ENCODE measurements at places on chromosomes 6 and 20. TPM values are rescaled to one million over a fixed set of nuclear protein-coding genes. Genes with fewer than 3 reads are reported as not detected.

The OR12D3 gene
- total RNA-seq = not detected

DNA sequence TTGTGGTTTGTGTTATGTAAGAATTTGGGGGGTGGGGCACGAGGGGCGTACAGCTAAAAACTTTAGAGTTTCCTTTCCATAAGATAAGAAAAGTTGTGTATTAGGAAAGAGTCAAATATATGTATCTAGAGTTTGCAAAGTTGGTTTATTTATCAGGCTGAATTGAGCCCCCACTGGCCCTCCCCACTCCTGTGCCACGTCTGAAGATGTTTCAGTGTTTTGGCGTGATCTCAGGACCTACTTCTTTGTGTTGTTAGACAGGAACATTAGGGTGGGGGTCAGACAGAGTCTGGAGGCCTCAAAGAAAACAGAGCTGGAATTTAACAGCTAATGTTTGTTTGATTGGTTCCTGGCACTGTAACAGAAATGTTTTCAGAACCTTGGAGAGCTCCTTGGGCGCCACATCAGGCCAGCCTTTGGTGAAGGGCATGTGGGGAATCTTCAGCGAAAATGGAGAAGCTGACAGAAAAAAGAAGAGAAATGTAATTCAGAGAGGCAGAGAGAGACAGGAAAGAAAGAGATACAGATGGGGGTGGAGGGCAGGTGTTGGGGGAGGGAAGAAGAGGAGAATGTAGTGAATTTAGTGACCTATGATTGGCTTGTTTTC, 674 bp downstream of the NRSN1 start:
- peaks cover 2% of the 10 kb centered on the region for H3K4me1 ChIP-seq
- H3K4me3 ChIP-seq = no peak overlapping the region
- H3K36me3 ChIP-seq = no peaks in the 10 kb centered on the region
- peak; percentile 45 for DNase-seq

- peaks cover 7% of the 10 kb centered on the region for H3K4me1 ChIP-seq
- peaks cover 64% of the 10 kb centered on the region for H3K36me3 ChIP-seq
- no peak overlapping the region for H3K27ac ChIP-seq
- H3K27me3 ChIP-seq = no peaks in the 10 kb centered on the region
These were observed 50.3 kb upstream of the CDKAL1 start for GRCh38 chr6:20483887-20484497.

- H3K36me3 ChIP-seq = no peaks in the 10 kb centered on the region
- H3K27ac ChIP-seq = peak overlapping the region; percentile 58
- H3K4me1 ChIP-seq = peaks cover 61% of the 10 kb centered on the region
- peak; percentile 71 for DNase-seq
These were observed 124.2 kb upstream of the PTPN1 start for GRCh38 chr20:50385733-50386640.

- H3K4me3 ChIP-seq = no peak overlapping the region
- no peak overlapping the region for H3K27ac ChIP-seq
- DNase-seq = no peak
These were observed 29.5 kb upstream of the ARID1B start for GRCh38 chr6:156747715-156748114.

DNA sequence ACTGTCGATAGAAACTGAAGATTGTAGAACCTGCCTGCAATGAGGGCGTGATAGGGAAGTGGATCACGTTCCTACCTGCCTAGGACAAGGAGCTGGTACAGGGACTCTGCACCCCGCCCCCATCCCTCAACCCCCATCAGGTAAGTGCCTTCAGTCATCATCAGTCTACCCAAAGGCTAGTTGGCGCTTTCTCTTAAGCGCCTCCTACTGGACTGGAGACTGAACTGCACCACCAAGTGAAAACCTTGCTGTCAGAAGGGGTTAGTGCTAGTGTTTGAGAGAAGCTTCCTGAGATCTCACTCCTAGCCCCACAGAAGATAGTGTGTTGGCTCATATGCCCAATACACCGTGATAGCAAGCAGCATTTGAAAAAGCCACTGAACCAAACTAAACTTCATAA, 706.5 kb upstream of the MAN1A1 start:
- DNase-seq = peak; percentile 18
- no peak overlapping the region for H3K4me3 ChIP-seq
- H3K4me1 ChIP-seq = no peaks in the 10 kb centered on the region
- H3K27me3 ChIP-seq = no peaks in the 10 kb centered on the region
- no peaks in the 10 kb centered on the region for H3K36me3 ChIP-seq

The GPR6 gene
- total RNA-seq = not detected

The MDFI gene
- total RNA-seq = not detected

The DDX39B gene
- total RNA-seq = 517 TPM

The C6orf118 gene
- total RNA-seq = not detected

- H3K36me3 ChIP-seq = no peaks in the 10 kb centered on the region
- peaks cover 11% of the 10 kb centered on the region for H3K27me3 ChIP-seq
- H3K4me3 ChIP-seq = no peak overlapping the region
- DNase-seq = no peak
These were observed 30.9 kb downstream of the CHRNA4 start for GRCh38 chr20:63330084-63330760.

The LPA gene
- total RNA-seq = not detected

DNA sequence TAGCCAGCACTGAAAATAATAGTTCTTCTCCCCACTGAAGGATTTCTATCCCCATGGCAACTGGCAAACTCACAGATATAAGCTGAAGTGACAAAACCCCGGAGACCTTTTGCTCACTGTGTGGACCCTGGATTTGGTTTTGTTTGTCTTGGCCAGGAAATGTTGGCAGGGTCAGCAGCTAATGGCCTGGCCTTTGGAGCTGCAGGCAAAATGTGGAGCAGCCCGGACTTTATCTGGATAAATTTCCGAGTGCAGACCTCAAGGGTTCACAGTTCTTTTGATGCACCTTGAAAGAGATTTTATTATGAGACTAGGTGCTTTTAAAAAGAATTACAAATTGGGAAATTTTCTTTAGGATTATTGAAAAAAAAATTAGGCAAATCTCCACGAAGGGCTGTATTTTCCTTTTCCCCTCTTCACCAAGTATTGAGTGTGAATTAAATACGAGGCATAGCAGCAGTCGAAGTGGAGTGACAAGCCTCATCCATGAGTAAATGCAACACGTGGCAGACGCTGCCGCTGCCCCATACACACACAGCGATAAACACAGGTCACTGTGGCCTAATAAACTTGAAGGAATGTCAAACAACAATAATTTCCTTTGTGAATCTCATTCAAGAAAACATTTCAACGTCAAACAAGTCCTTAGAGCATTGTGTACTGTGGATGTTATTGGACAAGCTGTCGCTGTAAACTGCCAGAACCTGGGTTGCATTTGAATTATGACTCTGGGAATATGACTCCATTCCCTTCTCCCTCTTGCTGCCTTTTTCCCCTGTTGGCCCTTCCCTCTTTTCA, 35.1 kb upstream of the CCN6 start:
- H3K4me1 ChIP-seq = peaks cover 78% of the 10 kb centered on the region
- H3K4me3 ChIP-seq = no peak overlapping the region
- no peaks in the 10 kb centered on the region for H3K27me3 ChIP-seq
- H3K36me3 ChIP-seq = peaks cover 2% of the 10 kb centered on the region

The FAM209B gene
- total RNA-seq = not detected

The EGFL8 gene
- total RNA-seq = 9.1 TPM

- peaks cover 5% of the 10 kb centered on the region for H3K27me3 ChIP-seq
- H3K36me3 ChIP-seq = no peaks in the 10 kb centered on the region
- H3K27ac ChIP-seq = no peak overlapping the region
- no peaks in the 10 kb centered on the region for H3K4me1 ChIP-seq
- H3K4me3 ChIP-seq = no peak overlapping the region
These were observed 266.9 kb downstream of the CD109 start for GRCh38 chr6:73962884-73963283.

- DNase-seq = no peak
- no peaks in the 10 kb centered on the region for H3K36me3 ChIP-seq
- no peak overlapping the region for H3K4me3 ChIP-seq
These were observed 126.5 kb upstream of the JAG1 start for GRCh38 chr20:10800288-10800687.

GRCh38 chr6:130303431-130303830, 62.4 kb upstream of the TMEM200A start:
- no peaks in the 10 kb centered on the region for H3K27me3 ChIP-seq
- no peak for DNase-seq
- no peak overlapping the region for H3K4me3 ChIP-seq

DNA sequence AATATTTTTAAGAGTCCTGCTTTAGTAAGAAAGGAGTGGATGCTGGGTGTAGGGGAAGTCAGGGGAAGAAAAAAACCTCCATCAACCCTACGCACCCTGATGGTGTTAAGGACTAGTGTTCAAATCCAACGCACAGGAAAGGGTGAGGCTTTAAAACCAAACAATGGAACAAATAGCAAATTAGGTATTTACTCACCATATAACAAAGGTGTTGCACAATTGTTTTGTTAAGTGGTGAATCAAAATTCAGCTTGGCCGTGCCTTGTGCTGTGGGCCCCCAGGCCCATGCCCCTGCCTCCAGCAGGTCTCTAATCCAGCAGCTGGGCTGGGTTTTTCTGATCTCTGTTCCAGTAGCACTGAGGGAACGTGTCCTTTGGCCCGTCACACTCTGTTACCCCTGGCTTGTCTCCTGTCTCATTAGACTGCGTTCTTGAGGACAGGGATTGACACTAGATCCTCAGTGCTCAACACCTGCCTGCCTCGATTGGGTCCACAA, 11.8 kb downstream of the FAM83D start:
- peaks cover 15% of the 10 kb centered on the region for H3K36me3 ChIP-seq
- no peak overlapping the region for H3K27ac ChIP-seq
- H3K4me3 ChIP-seq = no peak overlapping the region

GRCh38 chr6:161481786-161482516, 208.1 kb upstream of the AGPAT4 start:
- no peak overlapping the region for H3K4me3 ChIP-seq
- H3K36me3 ChIP-seq = no peaks in the 10 kb centered on the region
- no peak overlapping the region for H3K27ac ChIP-seq
- H3K4me1 ChIP-seq = no peaks in the 10 kb centered on the region
- DNase-seq = no peak

DNA sequence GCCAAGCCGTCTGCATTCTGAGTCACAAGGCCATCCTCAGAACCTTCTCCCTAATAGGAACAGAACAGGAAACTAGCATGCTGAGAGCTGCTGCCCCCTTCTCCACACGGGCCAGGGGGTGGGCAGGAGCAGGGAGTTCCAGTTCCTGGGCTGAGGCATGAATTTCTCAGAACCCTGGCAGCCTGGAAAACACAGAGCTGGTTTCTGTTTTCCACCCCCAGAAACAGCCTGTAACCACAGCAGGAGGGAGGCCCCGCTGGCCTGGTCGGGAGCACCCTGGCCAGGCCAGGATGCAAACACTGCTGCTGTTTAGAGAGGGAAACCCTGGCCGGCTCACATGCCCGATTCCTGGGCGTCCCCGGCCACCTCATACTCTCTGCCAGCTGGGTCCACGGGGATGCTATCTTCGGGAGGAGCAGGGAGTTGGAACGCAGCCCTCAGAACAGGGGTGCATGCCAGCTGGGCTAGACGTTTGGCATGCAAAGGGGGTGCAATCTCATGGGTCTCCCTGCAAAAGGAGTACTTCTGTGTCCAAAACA, 130.1 kb downstream of the NFATC2 start:
- DNase-seq = no peak
- H3K4me1 ChIP-seq = peaks cover 72% of the 10 kb centered on the region
- peaks cover 60% of the 10 kb centered on the region for H3K36me3 ChIP-seq
- H3K27me3 ChIP-seq = no peaks in the 10 kb centered on the region

DNA sequence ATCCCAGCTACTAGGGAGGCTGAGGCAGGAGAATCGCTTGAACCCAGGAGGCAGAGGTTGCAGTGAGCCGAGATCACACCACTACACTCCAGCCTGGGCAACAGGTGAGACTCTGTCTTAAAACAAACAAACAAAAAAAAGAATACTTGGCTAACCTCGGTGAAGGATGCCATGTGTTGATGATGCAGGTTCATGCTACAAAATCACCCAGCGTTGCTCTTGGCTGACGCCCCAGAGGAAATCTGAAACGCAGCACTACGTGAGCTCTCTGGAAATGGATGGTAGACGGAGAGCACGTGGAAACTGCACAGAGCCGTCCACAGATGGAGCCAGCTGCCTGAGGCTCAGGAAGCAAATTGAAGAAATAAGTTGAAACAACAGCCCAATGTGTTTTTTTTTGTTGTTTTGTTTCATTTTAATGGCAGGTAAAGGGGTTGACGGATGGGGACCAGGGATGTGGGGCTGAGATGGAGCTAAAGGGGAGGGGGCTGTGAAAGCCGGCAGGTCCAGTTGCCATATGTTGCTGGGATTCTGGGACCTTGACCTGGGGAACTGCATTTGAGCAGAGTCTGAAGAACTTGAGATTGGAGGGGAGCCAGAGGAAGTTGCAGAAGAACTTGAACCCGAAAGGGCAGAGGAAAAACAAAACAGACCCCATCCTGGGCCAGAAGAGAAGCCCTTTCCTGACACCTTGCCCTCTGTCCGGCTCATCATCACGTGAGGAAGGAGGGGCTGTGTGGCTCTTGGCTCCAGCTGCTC, 12.8 kb upstream of the MANBAL start:
- no peak overlapping the region for H3K27ac ChIP-seq
- no peak overlapping the region for H3K4me3 ChIP-seq
- H3K4me1 ChIP-seq = peaks cover 4% of the 10 kb centered on the region
- H3K27me3 ChIP-seq = peaks cover 1% of the 10 kb centered on the region
- H3K36me3 ChIP-seq = no peaks in the 10 kb centered on the region

GRCh38 chr6:119891206-119891605, 541.6 kb upstream of the MAN1A1 start:
- H3K36me3 ChIP-seq = no peaks in the 10 kb centered on the region
- no peaks in the 10 kb centered on the region for H3K4me1 ChIP-seq
- H3K4me3 ChIP-seq = no peak overlapping the region
- no peak overlapping the region for H3K27ac ChIP-seq
- no peaks in the 10 kb centered on the region for H3K27me3 ChIP-seq

The ABHD16B gene
- 0.16 TPM for total RNA-seq

DNA sequence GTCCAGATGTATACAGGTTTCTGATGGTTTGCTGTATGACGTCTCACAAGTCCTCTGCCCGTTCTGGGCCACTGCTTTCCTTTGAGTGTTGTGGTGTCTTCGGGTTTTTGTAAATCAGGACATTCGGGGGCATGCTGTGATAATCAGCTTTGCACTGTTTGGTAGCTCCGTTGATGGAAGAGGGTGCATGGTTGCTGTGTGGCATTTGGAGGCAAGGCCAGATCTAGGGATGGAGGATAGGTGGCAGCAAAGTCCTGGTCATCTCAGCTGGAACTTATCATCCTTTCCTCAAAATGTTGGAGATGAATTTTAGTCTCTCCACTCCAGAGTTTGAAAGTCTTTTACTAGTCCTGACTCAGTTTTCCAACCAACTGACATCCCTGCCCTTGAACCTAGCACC, 91.0 kb downstream of the SCP2D1 start:
- H3K27me3 ChIP-seq = peaks cover 6% of the 10 kb centered on the region
- H3K4me3 ChIP-seq = no peak overlapping the region
- no peaks in the 10 kb centered on the region for H3K4me1 ChIP-seq
- no peaks in the 10 kb centered on the region for H3K36me3 ChIP-seq

The MMS22L gene
- total RNA-seq = 43.6 TPM

GRCh38 chr6:14658030-14658429, 540.5 kb downstream of the CD83 start:
- no peaks in the 10 kb centered on the region for H3K36me3 ChIP-seq
- DNase-seq = no peak
- no peak overlapping the region for H3K27ac ChIP-seq
- H3K4me3 ChIP-seq = no peak overlapping the region
- H3K4me1 ChIP-seq = no peaks in the 10 kb centered on the region
- H3K27me3 ChIP-seq = no peaks in the 10 kb centered on the region

- no peak overlapping the region for H3K4me3 ChIP-seq
- no peak overlapping the region for H3K27ac ChIP-seq
- H3K4me1 ChIP-seq = no peaks in the 10 kb centered on the region
- no peaks in the 10 kb centered on the region for H3K27me3 ChIP-seq
These were observed 676.5 kb downstream of the TENT5A start for GRCh38 chr6:81075974-81076373.

The ZC2HC1B gene
- total RNA-seq = not detected

The TXNDC5 gene
- total RNA-seq = 52.8 TPM

- H3K27ac ChIP-seq = no peak overlapping the region
- no peak overlapping the region for H3K4me3 ChIP-seq
- no peaks in the 10 kb centered on the region for H3K27me3 ChIP-seq
- peaks cover under 1% of the 10 kb centered on the region for H3K4me1 ChIP-seq
- no peaks in the 10 kb centered on the region for H3K36me3 ChIP-seq
These were observed 40.8 kb downstream of the NT5E start for GRCh38 chr6:85490516-85491248.
